Stimulated activated naive CD8-positive, alpha-beta T cell treated with anti-CD3 and anti-CD28 coated beads, Interleukin-15, amount 100 ng/mL, for 72 hours (primary cell): ENCODE measurements at places on chromosomes 2 and 18.

- DNase-seq = no peak
Measured at GRCh38 chr2:11213090-11213638, 57.9 kb downstream of the SLC66A3 start.

DNA sequence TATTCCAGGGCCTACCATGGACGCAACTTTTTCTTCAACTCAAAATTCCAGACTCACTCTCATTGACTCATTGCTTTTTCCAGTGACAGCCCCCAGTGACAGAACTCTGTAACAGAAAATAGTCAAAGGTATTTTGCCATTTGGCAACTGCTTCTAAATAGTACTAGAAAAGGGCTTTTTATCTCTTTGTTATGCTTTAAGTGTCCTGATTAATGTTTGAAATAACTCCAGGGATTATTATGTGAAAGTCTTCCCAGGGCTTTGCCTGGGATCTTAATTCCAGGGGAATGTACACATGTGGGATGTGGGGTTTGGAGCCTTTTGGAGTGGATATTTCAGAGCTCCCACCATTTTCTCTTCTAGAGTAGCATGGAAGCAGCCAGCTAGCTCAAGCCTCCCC lies 198.8 kb downstream of the KCNS3 start:
- no peak for DNase-seq

- DNase-seq = no peak
Measured at GRCh38 chr2:215843579-215843978, 169.8 kb downstream of the MREG start.

DNA sequence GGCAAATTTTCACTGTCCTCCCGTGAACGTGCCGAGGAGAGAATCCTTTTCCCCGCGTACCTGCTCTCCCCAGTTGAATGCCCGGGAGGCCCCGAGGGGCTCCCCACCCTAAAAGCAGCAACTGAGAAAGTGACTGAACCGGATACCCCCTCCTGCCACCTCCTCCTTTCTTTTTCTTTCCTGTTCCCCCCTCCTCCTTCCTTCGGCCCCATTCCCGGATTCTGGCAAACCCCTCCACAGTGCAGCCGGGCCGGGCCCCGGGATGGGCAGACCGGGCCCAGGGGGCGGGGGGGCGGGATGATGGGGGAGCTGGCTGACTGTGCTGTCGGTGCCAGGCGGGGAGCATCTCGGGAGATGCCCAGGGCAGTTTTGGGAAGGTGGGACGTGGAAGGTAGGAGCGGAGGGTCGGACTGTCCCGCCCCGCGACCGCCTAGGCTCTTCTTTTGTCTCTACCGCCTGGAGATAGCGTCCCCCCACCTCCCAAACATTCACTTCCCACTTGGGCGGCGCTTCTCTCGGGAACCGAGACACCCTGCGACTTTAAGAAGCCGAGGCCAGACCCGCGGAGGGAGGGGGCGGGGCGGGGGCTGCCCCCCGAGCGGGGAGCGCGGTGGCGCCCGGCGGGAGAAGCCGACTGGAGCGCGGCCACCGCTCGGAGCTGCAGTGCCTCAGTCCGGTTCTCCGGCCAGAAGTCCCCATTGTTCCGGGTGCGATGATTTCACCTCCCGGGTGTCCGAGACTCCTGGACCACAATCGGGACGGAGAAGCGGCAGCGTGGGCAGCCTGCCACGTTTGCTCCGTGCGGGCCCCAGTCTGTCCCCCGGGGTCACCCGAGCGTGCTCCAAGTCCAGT lies 8.2 kb downstream of the DLX2 start:
- DNase-seq = no peak

GRCh38 chr2:240526521-240526920 lies 31.3 kb downstream of the ANKMY1 start:
- no peak for DNase-seq

GRCh38 chr2:233061591-233062450 lies 1.7 kb downstream of the INPP5D start:
- no peak for DNase-seq

DNA sequence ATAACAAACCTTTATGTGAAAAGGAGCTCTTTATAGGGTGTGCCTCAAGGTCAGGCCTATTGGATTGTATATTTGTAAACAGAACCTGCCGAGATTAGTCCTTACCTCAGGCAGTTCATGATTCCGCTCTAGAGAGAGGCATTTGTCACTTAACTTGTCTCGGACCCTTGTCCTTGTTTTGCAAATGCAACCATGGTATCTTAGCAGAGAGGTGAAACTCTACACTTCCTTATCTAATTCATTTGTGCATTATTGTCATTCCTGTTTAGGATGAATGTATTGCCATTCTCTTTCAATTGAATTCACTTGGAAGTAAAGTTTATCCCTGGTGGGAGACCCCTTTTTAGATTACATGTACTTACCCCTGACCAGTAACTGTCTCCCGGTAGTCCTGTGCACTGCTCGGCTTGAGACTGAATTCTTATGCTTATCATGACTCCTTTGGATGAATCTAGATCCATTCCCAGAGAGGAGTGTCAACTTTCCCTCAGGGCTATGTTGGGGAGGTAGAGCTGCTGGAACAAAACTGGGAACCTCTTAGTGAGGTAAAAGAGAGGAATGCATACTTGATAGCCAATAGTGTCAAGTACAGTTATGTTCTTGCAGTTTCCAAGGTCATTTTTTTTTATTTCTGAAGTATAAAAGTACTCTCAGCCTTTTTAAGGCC lies 46.6 kb downstream of the SGPP2 start:
- no peak for DNase-seq

- no peak for DNase-seq
Measured at GRCh38 chr2:216819055-216819454, 40.8 kb downstream of the TNP1 start.

DNA sequence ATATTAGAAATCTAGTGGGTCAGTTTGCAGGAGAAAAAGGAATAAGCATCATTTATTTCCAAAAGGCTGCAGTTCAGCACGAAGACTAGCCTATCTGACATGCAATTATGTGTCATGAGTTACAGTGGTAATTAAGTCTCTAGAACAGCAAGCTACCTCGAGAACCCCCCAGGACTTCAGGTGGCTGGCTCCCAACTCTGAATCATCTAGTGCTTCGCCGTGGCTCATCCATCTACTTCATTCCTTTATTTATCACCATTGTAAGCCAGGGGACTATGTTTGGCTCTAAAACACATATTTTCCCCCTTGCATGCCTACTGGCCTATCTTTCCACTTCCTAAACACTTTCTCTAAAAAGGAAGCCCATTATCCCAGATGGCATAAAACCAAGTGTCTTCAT lies 121.6 kb downstream of the TXNL1 start:
- no peak for DNase-seq

GRCh38 chr2:73610111-73610510 lies 32.1 kb downstream of the NAT8 start:
- no peak for DNase-seq

DNA sequence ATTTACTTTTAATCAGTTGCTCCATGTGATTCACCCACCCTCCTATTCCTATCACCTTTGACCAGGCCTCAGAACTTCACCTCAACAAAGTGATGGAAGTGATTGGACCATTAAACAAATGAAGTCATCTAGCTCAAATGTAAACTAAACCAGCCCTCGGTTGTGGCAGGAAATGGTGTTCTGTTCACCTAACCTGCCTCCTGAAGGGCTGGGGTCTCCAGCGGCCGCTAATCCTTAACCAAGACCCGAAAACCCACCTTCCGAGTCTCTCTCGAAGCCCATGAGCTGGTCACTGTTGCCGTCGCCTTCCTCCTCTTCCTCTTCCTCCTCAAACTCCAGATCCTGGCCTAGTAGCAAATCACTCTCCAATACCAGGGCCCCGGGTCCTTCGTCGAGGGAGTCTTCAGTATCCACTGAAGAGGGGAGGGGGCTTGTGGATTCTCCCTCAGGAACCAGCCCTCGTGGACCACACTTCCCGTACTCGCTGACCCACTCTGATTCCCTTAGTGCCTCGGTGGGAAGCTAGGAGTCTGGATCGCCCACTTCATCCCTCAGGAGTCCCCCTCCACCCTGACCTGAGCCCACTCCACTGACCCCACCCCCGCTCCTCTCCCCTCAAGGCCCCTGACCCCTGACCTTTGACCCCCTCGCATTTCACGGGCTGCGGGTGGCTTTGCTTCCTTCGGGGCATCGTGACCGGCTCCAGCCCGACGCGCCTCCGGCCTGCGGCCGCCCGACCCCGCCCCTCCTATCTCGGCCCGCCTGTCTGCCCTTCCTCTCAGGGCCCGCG lies 503 bp downstream of the ZNF513 start:
- peak; percentile 69 for DNase-seq

GRCh38 chr2:29134933-29135332 lies 19.7 kb downstream of the CLIP4 start:
- DNase-seq = no peak

GRCh38 chr2:65035351-65035943 lies 20.8 kb upstream of the CEP68 start:
- DNase-seq = no peak

DNA sequence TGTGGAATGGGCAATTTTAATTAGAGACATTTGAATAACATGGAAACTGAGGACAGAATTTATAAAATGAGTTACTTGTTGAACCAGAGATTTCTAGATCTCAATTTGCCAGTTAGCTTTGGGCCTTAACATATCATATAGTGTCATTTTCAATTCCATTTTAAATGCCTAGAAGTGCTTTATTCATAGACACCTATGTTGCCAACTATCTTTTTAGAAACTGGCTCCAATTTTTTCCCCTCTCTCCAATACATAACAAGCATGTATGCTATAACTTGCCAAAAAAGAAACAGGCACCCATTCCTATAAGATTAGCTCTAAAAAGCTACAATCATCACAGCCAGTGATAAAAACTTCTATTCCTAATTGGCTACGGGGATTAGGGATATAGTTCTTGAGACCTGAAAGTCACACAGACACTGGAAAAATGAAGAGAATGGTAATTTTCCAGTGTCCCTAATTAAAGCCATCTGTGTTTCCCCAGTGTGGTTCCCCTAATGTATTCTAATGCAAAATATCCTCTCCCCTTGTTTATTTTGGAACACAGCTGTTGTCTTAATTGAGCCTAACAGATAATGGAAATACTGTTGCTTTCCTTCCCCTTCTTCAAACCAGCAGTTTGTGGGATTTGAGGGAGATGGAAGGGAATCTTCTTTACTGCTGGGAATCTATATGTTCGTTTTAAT lies 205.5 kb upstream of the FSHR start:
- DNase-seq = no peak

GRCh38 chr2:4674007-4674406 lies 970.6 kb downstream of the DCDC2C start:
- no peak for DNase-seq

- DNase-seq = no peak
Measured at GRCh38 chr2:168770796-168771195, 31.6 kb upstream of the NOSTRIN start.

GRCh38 chr18:26928670-26929313 lies 63.3 kb upstream of the AQP4 start:
- DNase-seq = no peak

- DNase-seq = no peak
Measured at GRCh38 chr2:37721201-37721560, 49.7 kb upstream of the CDC42EP3 start.

DNA sequence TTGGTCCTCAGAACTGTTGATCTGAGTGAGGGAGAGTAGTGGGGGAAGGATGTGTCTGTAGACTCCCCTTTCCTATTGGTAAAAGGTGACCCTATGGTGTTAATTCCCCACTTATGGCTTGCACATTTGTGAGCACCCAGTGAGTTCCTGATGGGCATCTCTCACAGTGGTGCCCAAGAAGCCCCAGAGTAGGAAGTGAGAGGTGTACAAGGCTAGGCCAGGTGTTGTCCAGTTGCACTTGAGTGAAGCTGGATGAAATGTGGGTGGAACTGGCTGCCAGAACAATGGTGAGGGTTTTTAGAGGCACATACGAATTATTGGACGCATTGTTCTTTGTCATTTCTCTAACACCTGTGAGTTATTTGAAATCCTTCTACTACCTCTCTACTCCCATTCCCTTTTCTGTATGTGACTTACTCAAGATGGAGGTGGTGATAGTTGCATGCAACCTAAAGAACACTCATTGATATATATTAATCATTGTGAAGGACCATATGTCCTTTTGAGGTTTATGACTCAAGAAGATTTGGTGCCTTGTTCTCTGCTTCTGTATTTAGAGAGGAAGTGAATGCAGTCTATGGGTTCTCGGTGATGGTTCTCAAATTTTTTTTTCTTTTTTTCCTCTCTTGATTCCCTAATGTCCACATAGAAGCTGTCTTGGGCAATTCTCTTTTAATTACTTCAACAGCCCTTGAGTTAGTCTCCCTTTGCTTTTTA lies 162.7 kb downstream of the FSHR start:
- DNase-seq = no peak

- no peak for DNase-seq
Measured at GRCh38 chr2:169330555-169331198, 31.7 kb downstream of the LRP2 start.

- no peak for DNase-seq
Measured at GRCh38 chr18:48811401-48811800, 139.4 kb downstream of the SMAD7 start.

GRCh38 chr2:123870206-123870880 lies 154.7 kb upstream of the CNTNAP5 start:
- no peak for DNase-seq

DNA sequence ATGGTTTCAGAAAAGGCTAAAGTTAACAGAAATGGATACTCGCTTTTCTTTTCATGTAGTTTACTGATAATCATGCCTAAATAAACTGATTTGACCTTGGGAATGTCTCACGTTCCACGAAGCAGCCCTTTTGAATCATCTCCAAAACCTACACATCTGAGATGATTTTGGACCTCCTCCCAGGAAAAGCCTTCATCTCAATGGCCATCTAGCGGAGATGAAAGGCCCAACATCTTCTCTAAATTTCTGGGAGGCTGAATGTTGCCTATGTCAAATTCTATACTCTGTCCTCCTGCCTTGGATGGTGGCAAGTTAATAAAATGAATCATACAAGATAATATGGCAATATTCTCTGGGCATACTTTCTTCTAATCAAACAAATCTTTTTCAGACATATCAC lies 448.5 kb downstream of the ZEB2 start:
- no peak for DNase-seq

DNA sequence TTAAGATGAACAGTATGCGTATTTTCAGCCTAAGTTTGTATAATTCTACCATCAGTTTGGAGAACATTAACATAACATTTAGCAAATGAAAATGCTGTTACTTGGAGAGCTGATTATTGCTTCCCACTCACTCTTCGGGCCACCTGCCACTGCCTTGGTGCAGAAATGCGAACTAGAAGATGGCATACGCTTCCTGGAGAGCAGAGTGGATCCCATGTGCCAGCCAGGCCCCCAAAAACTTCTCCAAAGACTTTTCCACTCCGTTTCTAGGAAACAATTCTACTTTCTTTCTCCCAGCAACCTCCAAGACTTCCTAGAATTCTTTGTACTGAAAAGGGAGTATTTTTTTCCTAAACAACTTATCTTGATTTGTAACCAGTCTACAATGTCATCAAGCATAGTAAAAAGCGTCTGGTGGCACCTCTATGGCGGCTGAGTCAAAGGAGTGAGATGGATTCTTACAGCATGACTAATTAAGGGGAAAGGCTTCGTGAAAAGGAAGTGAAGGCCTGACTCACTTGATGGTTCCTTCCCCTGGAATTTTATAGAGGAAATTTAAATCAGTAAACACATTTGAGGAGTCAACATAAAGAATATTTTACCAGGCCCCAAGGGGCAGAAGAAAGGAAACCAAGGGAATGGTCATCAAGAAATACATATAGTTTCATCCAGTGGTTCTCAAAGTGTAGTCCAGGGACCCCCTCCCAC lies 36.6 kb downstream of the FEZ2 start:
- DNase-seq = no peak

- DNase-seq = no peak
Measured at GRCh38 chr2:191158747-191159146, 8.0 kb upstream of the STAT4 start.
